CD4-positive, alpha-beta T cell treated with Interleukin-21 for 1 hour (primary cell): ENCODE measurements at places on chromosomes 7 and 10.

GRCh38 chr10:91901784-91902677 lies 7.3 kb downstream of the FGFBP3 start:
- DNase-seq: peak; percentile 61

DNA sequence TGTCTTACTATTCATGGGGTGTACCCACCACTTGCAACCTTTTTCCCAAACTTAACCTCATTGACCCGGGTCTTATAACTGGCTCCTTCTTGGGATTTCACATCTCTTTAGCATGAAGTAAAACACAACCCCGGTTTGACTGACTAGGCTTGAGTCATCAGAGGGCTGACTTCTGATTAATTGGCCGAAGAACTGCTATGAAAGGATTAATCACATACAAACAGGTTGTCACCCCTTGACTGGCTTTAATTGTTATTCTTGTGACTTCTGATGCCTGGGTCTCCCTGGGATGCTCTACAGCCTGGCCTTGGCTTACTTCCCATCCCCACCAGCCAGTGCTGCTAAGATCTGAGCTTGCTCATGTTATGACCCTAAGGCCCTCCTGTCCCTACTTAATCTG lies 8.8 kb upstream of the CRPPA start:
- no peak for DNase-seq

GRCh38 chr7:33422825-33423645 lies 293.7 kb downstream of the BBS9 start:
- no peak for DNase-seq

DNA sequence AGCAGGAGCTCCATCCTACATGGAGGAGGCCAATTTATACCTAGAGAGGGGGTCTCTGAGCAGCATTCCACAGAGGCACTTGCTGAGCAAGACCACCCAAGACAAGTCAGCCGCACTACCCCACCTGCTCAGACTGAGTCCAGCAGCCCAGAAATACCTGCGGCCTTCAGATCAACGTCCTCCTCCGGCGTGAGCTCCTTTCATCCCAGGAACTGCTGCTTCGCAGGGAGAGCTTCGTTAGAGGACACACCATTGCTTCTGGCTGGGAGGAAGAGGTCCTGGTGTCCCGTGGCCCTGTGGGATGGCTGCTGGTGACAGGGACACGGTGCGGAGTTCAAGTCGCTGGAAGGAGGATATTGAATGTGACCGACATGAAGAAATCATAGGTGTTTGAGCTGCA lies 216.9 kb upstream of the PPP2R2D start:
- no peak for DNase-seq

DNA sequence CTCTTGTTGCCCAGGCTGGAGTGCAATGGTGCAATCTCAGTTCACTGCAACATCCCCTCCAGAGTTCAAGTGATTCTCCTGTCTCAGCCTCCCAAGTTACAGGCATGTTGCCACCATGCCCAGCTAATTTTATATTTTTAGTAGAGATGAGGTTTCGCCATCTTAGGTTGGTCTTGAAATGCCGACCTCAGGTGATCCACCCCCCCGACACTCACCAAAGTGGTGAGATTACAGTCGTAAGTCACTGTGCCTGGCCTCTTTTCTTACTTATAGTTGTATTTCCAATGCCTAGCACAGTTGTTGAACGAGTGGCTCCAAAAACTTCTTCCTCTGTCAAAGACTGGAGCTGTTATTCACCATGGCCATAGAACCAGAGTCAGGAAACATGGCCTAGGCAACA lies 6.7 kb downstream of the RNF216 start:
- no peak for DNase-seq

GRCh38 chr7:141685285-141686023 lies 16.5 kb downstream of the DENND11 start:
- no peak for DNase-seq

GRCh38 chr10:102280397-102281101 lies 35.2 kb downstream of the GBF1 start:
- no peak for DNase-seq

DNA sequence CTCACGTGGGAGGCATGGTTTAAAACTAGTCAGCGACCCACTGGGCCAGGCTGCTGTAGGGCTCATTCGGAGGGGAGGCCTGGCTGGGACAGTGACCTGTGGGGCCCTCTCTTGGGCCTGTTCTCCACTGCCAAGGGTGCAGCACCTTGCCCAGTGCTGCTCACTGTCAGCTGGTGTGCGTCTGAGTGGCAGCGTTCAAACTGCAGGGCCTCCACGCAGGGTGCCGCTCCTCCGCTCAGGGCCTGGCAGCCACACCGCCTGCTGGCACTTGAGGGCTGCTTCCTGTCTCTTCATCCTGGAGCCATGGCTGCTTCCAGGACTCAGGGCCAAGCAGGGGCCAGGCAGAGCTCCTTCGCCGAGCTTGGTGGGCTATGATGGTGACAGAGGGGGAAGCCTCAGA lies 18.3 kb downstream of the ADAMTS14 start:
- no peak for DNase-seq
